ENCODE measurements at places on chromosomes 12 and 14. TPM values are rescaled to one million over a fixed set of nuclear protein-coding genes. Genes with fewer than 3 reads are reported as not detected.

- DNase-seq: no peak
- H3K27me3 ChIP-seq: no peaks in the 10 kb centered on the region
- no peak overlapping the region for H3K27ac ChIP-seq
- H3K4me3 ChIP-seq: no peak overlapping the region
- H3K36me3 ChIP-seq: no peaks in the 10 kb centered on the region
- H3K4me1 ChIP-seq: no peaks in the 10 kb centered on the region
Measured at GRCh38 chr12:116838365-116838764, 42.9 kb downstream of the HRK start.

OTX2 gene
- not detected for total RNA-seq

DNA sequence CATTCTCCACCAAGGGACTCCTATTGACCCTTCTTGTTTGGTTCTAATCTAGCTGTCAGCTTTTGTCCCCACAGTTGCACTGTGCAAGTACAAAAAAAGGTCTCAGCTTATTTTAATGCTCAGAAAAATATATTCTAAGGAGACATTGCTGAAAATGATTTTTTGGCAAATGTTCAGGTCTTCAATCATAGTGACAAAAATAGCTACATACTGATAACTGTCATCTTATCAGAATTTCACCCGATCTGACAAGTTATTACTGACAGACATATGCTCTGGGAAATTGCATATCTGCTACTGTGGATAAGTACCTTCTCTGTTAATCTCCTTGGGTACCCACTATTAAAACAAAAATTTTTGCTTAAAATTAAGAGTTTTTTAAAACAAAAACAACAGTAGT lies 263.6 kb downstream of the FLRT2 start:
- DNase-seq: no peak
- no peak overlapping the region for H3K4me3 ChIP-seq
- H3K27ac ChIP-seq: no peak overlapping the region
- H3K4me1 ChIP-seq: no peaks in the 10 kb centered on the region
- no peaks in the 10 kb centered on the region for H3K27me3 ChIP-seq

CLEC6A gene
- not detected for total RNA-seq

- no peaks in the 10 kb centered on the region for H3K27me3 ChIP-seq
- no peaks in the 10 kb centered on the region for H3K4me1 ChIP-seq
- no peak overlapping the region for H3K4me3 ChIP-seq
- no peak overlapping the region for H3K27ac ChIP-seq
Measured at GRCh38 chr14:97262336-97262735, 465.2 kb downstream of the VRK1 start.

- H3K27me3 ChIP-seq: no peaks in the 10 kb centered on the region
- DNase-seq: no peak
- no peak overlapping the region for H3K27ac ChIP-seq
Measured at GRCh38 chr14:55540847-55541773, 38.9 kb upstream of the KTN1 start.

DNA sequence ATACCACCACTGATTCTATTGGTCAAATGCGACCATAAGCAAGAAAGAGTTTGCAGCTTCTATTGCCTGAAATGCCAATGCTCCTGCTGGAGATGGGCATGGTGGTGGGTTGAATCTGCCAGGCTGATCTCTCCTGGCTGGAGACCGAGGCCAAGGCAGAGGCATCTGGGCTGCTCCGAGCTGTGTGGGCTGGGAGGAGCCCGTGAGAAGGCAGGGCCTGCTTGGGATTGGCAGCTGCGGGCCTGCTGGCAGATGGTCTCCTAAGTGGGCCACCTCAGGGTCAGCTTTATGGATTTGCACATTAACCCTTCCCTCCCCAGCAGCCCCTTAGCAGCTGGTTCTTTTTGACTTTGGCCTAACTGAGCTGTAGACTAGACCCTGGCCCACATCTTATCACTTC lies 25.4 kb downstream of the SRRM4 start:
- no peak for DNase-seq
- no peaks in the 10 kb centered on the region for H3K36me3 ChIP-seq
- H3K4me1 ChIP-seq: no peaks in the 10 kb centered on the region
- no peak overlapping the region for H3K27ac ChIP-seq

DNA sequence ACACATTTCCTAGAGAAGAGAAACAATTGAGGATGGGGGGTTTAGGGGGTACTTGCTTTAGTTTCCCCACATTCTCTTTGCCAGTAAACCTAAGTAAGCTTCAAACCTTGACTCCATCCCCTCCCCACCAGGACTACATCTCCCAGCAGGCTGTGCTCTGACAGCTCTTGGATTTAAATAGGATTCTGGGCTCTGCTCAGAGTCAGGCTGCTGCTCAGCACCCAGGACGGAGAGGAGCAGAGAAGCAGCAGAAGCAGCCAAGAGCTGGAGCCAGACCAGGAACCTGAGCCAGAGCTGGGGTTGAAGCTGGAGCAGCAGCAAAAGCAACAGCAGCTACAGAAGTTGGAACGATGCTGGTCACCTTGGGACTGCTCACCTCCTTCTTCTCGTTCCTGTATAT lies 20.6 kb downstream of the RDH12 start:
- no peak overlapping the region for H3K4me3 ChIP-seq
- peak overlapping the region; percentile 16 for H3K27ac ChIP-seq
- no peaks in the 10 kb centered on the region for H3K36me3 ChIP-seq
- peaks cover 5% of the 10 kb centered on the region for H3K27me3 ChIP-seq

DNA sequence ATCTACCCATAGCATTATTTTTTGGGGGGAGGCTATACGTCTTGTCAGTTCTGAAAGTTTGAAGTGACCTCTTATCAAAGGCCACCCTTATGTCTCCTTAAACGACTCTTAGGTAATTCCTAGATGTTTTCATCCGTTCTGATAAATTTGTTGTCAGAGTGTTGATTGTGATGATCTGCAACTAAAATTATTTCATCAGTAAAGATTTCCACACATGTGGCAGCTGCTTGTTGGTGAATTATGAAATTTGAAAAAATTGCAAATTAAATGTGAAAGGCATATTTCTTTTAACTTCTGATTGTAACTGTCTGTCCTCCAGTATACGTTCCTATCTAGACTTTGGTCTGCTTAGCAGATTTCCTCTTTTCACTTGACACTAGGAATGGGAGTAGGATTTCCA lies 1.4 kb downstream of the ADIPOR2 start:
- no peak for DNase-seq
- peak overlapping the region; percentile 93 for H3K4me3 ChIP-seq
- no peak overlapping the region for H3K27ac ChIP-seq
- no peaks in the 10 kb centered on the region for H3K36me3 ChIP-seq
- H3K4me1 ChIP-seq: peaks cover 58% of the 10 kb centered on the region

CALCOCO1 gene
- total RNA-seq: 153 TPM

GRCh38 chr12:45974171-45974719 lies 16.1 kb downstream of the SCAF11 start:
- no peaks in the 10 kb centered on the region for H3K27me3 ChIP-seq
- no peak overlapping the region for H3K4me3 ChIP-seq
- no peak for DNase-seq
- H3K36me3 ChIP-seq: no peaks in the 10 kb centered on the region
- no peak overlapping the region for H3K27ac ChIP-seq

GPR33 gene
- total RNA-seq: not detected

GRCh38 chr14:68727315-68728047 lies 65.4 kb downstream of the ZFP36L1 start:
- H3K27me3 ChIP-seq: no peaks in the 10 kb centered on the region
- H3K27ac ChIP-seq: peak overlapping the region; percentile 47
- H3K4me1 ChIP-seq: peaks cover 41% of the 10 kb centered on the region
- H3K4me3 ChIP-seq: no peak overlapping the region
- DNase-seq: no peak

CCDC197 gene
- not detected for total RNA-seq

LYZ gene
- 2.0 TPM for total RNA-seq

RPL10L gene
- 8.6 TPM for total RNA-seq

DNA sequence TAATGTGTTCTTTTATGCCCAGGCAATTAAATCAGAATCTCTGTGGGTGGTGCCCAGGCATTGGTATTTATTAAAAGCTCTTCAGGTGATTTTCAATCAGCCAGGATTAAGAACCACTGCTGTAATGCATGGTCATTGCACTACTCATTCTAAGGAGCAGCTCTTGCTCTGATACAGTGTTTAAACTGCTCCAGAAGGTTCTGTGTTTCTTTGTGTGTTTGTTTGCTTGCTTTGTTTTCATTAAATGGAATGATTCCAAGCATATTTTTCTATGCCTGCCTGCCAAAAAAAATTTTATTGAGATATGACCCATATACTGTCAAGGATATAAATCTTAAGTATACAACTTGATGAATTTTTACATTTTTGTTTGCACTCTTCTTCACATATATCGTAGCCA lies 54.0 kb downstream of the KCNK13 start:
- no peak overlapping the region for H3K4me3 ChIP-seq
- no peak overlapping the region for H3K27ac ChIP-seq
- no peaks in the 10 kb centered on the region for H3K36me3 ChIP-seq
- no peak for DNase-seq

DNA sequence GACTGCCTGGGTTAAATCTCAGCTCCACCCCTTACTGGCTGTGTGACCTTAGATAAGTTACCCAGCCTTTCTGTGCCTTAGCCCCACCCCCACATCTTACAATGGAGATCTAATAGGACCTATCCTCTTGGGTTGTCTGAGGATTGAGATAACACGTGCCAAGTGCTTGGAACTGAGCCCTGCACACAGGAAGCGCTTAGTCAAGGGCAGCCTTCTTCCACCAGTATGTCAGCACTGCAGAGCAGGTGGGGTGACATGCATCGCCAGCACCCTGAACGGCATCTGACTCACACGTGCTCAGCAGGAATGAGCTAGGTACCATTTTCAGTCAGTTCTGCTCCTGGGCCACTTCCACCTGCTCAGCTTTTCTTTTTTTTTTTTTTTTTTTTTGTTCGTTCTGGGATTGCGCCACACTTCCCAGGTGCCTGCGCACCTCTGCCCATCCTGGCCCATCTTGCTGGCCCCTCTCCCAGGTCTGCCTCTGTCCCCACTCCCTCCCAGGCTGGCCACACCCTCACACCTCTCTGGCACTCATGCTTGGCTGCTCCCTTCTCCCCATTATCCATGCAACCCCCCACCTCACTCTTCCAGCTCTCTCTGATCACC lies 19.6 kb downstream of the LGMN start:
- no peak overlapping the region for H3K4me3 ChIP-seq
- H3K36me3 ChIP-seq: peaks cover 7% of the 10 kb centered on the region
- no peak for DNase-seq
- H3K4me1 ChIP-seq: peaks cover 22% of the 10 kb centered on the region
- H3K27me3 ChIP-seq: no peaks in the 10 kb centered on the region

DNA sequence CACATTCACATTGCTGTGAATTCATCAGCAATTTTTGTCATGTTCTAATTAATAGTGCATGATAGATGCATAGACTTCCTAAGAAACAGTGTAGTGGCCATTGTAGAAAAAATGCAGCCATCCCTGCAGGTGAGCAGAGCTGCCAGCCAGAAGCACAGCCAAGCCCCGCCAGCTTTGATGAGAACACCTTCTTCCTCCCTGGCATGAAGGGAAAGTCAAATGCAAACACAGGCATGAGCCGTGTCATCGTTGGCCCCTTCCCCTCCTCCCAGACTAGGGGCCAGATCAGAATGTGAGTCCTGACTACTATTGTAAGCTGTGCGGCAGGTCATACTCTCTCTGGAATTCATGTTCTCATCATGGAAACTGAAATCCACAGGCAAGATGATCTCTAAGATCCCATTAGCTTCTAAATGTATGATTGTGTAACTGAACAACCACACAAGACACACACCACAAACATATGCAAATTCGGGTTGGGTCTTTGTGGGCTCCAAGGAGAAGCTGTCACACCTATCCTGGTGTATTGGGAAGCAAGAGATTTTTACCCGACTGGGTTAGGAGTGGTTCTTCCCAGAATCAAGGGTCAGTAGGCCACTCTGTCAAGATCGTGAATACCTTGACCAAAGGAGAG lies 2.8 kb upstream of the AQP2 start:
- no peaks in the 10 kb centered on the region for H3K36me3 ChIP-seq
- no peak overlapping the region for H3K4me3 ChIP-seq
- no peaks in the 10 kb centered on the region for H3K27me3 ChIP-seq
- DNase-seq: no peak

GRCh38 chr12:118358612-118359540 lies 13.8 kb downstream of the TAOK3 start:
- peak overlapping the region; percentile 71 for H3K27ac ChIP-seq
- no peaks in the 10 kb centered on the region for H3K36me3 ChIP-seq
- H3K27me3 ChIP-seq: no peaks in the 10 kb centered on the region
- no peak for DNase-seq
- peaks cover 36% of the 10 kb centered on the region for H3K4me1 ChIP-seq

GRCh38 chr12:120085920-120086645 lies 30.5 kb downstream of the RAB35 start:
- H3K4me1 ChIP-seq: peaks cover 7% of the 10 kb centered on the region
- no peak for DNase-seq
- H3K27ac ChIP-seq: peak overlapping the region; percentile 30
- no peaks in the 10 kb centered on the region for H3K36me3 ChIP-seq
- H3K27me3 ChIP-seq: no peaks in the 10 kb centered on the region

DNA sequence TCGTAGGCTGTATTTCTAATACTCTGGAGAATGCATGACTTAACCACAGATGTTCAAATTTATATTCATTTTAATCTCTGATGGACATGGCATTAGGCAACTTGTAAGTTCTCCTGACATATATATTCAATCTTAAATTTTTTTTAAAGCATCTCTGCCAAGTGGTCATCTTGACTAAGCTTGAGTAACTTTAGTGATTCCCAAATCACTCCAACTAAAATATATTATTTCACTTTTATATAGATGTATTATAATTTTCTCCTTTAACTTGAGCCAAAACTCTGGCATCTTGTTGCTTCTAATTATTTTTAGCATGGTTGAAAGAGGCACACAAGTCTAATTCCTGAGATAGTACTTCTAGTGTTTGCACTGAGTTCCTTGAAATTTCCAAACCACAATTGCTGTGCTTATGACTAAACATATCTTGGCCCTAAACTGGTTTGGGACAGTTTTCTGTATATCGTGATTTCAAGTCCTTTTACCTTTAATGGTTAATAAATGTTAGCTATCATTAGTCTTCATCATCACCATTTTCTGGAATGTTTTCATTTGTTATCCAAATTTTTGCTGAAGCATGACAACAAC lies 8.4 kb downstream of the LRFN5 start:
- H3K27me3 ChIP-seq: peaks cover 14% of the 10 kb centered on the region
- DNase-seq: no peak
- H3K4me1 ChIP-seq: no peaks in the 10 kb centered on the region

ERBB3 gene
- 270 TPM for total RNA-seq

SOAT2 gene
- total RNA-seq: not detected

DNA sequence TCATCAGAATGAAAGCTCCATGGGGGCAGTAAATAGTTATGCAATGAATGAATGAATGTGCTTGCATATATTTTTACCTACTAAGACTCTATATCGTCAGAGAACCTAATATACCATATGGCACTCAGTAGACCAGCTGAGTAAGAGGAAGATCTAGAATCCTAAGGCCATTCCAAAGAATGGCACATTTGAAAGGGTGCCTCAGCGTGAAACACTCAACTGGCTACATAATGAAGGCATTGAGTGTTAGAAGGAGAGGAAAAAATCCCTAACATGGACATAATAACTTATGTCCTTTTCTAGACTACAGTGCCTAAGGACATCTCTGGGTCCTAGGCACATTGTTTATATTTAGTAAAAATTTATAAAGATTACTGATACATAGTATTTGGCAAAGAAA lies 61.7 kb upstream of the ARID2 start:
- no peak overlapping the region for H3K27ac ChIP-seq
- H3K4me3 ChIP-seq: no peak overlapping the region
- no peaks in the 10 kb centered on the region for H3K36me3 ChIP-seq
- no peak for DNase-seq
- peaks cover 3% of the 10 kb centered on the region for H3K4me1 ChIP-seq
- no peaks in the 10 kb centered on the region for H3K27me3 ChIP-seq

IFNG-AS1 gene
- total RNA-seq: 7.1 TPM

Data from transverse colon (tissue), 4 donors.